DMS79 (cell line): ENCODE measurements at places on chromosomes 5 and 9.

DNA sequence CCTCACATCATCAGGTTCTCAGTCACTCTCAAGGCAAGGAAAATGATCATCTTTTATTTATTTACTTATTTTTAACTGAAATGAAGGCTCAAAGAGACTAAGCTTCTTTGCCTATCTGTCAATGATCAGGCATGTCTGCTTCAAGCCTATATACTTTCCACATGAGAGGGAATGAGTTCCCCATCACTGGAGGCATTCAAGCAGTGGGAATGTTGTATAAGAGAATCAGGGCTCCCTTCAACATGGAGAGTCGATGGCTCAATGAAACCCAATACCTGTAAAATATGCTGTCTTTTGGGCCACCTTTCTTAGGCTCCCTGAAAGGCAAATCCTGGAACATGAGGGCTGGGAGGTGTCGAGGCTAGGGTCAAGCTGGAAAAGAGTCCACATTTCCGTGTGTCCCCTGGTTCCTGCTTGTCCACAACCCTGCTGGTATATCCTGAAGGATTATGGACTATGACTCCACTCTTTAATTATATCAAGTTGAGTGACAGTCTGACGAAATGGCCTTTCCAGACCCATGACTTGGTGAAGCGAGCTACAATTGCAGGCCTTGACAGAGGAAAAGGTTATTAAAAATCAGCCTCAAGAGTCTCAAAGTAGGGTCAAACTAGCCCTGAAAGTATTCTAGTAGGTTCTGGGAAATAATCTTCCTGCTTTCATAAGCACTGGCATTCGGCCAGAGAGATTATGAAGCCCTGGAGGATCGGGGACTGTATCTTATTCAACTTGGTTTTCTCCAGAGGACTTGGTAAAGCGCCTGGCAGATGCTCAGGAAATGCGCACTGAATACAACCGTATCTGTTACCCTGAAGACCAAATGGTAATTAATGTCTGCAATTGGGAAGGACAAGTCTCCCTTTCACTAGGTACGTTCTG, 145.9 kb upstream of the TBC1D2 start:
- DNase-seq, result no peak

DNA sequence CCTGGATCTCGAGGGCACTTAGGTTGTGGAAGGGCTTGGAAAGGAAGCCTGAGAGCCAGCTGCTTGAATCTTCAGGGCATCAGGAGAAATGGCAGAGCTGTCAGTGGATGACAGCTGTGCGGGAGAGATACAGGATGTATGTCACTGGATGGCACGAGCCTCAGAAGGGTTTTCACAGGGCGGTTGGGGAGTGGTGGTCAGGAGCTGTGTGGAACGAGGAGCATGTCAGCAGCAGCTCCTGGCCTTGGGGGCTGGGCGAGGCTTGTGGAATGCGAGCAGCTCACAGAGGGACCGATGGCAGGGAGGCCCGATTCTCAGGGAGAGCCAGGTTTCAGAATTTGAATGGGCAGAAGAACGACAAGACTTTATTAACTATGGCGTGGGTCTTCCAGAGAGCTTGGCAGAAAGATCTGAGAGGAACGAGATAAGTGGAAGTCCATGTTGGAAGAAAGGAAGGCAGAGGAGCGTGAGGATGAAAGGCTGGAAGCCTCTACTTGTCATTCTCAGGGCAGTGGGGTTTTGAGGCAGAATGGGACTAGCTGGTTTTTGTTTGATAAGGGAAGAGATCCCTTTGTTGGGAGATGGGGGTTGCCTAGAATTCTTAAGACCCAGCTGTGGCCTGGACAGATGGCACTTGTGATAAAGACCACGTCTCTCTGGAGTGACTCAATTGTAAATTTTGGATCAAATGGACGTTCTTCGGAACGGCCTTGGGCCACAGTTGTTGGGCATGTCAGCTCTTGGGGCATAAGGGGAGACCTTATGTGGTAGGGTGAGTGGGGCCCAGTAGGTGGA, 60.3 kb downstream of the SNX30 start:
- DNase-seq, result no peak

DNA sequence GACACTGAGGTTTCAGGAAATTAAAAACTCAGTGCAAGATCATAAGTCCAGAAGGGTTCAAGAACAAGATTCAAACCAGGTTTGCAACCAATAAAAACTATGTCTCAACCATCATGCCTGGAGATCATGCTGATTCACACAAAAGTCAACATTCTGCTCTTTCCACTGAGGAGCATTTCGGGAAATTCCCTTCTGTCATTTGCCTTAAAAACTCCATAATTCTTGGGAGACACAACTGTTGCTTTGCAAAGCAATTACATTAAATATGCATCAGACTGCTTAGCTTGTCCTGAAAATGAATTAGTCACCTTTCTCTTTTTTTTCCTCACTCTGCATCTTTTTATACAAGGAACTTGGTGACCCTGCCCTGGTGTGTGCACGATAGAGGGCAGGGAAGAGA, 275.9 kb upstream of the ZNF462 start:
- no peak for DNase-seq

DNA sequence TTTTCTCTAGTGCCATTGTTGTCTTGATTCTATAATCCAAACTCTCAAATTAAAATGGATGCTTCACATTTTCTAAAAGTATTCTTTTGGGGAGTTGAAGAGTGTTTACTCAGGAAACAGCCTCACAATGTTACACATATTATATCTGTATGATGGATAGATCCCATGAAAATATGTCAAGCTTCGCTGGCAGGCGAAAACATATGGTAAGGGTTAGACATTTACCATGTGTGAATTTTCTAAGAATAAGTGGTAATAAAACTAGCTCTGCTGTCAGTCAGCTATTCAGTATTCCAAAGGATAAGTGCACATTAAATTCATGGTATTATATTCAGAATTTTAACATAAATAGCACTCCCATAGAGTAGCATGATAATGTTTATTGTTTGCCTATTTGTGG, 13.3 kb upstream of the ADCY2 start:
- DNase-seq, result no peak

- DNase-seq, result no peak
These were observed 7.5 kb upstream of the MSH3 start for GRCh38 chr5:80646926-80647325.

DNA sequence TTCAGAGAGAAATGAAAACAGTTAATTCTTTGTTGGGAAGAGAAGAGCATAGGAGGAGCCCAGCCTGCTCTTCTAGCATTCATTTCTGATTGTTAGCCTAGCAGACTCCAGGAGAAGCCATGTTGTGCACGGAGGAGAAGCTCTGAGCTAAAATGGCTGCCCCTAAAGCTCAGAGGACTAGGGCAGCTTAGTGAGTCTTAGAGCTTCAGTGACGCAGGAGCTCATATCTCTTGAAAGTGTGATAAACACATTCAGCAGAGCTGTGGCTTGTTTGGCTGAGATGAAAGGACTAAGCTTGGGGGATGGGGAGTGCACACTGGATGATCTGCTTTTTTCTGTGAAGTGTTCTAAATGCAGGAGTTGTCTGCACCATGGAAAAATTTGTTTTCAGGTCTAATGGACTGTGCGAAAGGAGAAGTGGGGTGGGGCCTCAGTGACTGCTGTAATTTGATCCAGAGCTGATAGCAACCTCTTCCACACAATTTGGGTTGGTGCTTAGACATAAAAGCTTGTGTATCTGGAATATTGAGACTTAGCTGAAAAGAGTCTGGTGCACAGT, 58.5 kb downstream of the ZNF462 start:
- DNase-seq, result peak; percentile 78

GRCh38 chr9:14180093-14180959, 133.6 kb downstream of the NFIB start:
- no peak for DNase-seq

- no peak for DNase-seq
These were observed 123.1 kb upstream of the SV2C start for GRCh38 chr5:75960129-75960528.

GRCh38 chr9:125983681-125984080, 236.5 kb downstream of the PBX3 start:
- DNase-seq, result no peak

DNA sequence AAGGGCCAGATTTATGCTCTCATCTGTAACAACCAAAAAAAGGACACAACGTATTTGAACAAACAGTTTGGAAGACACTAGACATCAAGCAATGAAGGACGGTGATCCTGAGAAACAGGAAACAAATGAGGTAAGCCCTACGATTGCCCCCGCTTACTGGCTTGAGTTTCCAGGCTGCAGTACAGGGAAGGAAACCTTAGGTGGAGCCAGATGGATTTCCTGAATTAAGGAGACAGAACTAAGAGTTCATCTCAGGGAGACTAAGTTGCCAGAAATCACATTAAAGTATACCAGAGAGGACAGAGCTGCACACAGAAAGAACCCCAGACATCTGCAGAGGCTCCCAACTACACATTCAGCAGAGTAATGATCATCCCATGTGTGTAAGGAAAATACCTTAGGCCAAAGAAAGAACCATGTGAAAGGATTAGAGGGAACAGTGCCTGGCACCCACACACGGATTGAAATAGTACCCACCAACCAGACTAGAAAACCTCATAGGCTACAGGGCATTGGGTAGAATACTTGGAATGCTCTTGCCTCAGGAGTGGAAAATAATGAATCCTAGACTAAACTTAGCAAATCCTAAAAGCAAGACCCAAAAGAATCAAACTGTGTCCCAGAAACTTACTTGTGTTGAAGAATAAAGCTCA, 99.3 kb upstream of the NIPBL start:
- no peak for DNase-seq

GRCh38 chr5:113195251-113195650, 218.7 kb downstream of the DCP2 start:
- DNase-seq, result no peak

- DNase-seq, result no peak
These were observed 19.1 kb downstream of the EEIG1 start for GRCh38 chr9:127961613-127962155.

DNA sequence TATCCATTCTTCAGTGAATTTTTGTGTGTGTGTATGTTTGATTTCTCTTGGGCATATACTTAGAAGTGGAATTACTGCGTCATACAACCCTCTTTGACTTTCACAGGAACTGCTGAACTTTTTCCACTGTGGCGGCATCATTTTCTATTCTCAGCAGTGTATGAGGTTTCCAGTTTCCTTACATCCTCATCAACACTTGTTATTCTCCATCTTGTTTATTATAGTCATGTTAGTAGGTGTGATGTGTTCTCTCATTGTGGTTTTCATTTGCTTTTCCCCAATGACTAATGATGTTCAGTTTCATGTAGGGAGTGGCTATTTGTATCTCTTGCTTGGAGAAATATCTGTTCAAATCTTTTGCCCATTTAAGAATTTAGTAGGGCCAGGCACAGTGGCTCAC, 2.6 kb downstream of the ZNF79 start:
- DNase-seq, result no peak

GRCh38 chr5:1083823-1084605, 27.8 kb downstream of the SLC12A7 start:
- no peak for DNase-seq

GRCh38 chr5:14588145-14588544, 6.6 kb downstream of the OTULINL start:
- no peak for DNase-seq

GRCh38 chr9:103709366-103709765, 384.7 kb upstream of the SMC2 start:
- no peak for DNase-seq

GRCh38 chr9:16069671-16070454, 517.0 kb downstream of the CCDC171 start:
- no peak for DNase-seq

DNA sequence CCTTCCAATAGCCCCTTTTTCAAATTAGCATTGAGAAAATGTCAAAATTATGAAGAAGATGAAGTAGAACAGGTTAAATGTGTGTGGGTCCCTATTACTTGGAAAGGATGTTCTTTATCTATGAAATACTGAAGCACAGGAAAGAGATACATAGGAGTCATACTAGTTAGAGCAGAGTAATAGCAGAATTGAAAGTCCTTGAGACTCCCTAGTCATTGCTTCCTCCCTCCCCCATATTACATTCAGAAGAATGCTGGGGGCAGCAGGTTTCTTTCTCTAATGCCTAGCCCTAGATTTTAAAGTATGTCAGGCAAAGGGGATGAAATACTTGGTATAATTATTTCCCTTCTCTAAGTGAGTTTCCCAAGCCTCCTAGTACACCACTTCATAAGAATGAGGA, 4.4 kb downstream of the ZCCHC9 start:
- no peak for DNase-seq

DNA sequence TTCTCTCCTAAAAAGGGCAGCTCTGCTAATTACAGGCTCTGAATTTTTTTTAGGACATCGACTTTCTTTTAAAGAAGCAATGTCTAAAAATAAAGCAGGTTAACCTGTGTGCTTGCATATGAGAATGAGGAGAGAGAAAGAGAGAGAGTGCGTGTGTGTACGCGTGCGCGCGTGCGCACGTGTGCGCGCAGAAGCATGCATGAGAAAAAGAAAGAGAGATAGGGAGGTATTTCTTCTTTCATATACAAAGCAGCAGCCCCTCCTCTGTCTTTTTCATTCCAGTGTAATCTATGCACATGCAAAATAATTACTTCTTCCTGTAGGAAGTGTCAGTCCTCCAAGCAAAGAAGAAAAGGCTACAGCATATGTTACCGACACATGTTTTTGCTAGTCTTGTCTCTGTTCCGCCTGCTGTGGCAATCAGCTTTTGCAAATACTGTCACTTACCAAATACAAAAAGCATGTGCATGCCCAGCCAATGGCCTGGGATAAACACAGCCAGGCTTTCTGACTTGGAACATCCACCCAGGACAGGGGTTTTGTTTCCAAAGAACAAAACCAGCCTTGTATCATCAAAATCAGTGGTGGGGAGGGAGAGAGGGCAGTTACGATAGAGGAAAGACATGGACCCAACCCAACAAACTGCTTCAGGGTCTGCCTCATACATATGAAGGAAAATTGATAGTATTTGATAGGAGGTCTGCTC, 252.3 kb upstream of the SLC24A2 start:
- DNase-seq, result no peak

DNA sequence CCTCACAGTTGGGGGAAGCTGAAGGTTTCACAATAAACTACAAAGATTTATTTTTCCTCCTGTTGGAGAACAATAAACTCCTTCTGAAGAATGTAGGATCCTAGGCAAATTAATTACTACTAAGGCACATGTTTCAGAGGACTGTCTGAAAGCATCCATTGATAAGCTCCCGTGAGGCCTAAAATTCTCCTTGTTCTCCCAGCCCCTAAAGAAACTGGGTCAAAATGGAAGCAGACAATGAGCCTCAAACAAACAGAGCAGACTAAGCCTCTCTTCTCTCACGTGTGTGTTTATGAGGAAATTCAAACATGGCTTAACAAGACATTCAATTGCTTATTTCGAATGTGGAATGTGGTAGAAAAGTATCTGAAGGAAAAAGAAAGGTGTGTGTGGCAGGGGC, 249.0 kb downstream of the GLIS3 start:
- no peak for DNase-seq

DNA sequence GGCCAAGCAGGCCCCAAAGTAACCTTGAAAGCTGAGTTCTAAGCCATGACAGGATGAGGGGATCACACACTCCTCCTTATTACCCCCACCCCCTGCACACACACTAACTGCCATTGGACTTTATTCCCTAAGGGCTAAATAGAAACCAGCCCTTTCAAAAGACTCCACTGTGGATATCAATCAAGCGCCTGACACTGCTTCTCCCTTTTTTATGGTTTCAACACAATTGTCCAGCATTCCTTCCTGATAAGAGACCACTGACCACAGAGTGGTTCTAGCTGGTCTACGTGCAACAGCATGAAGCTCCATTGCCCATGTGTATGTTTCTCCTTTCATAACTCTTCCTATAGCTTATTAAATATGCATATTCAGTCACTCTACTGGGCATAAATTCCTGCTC, 34.7 kb downstream of the PAEP start:
- no peak for DNase-seq
